ENCODE measurements at places on chromosomes 7 and 10.
A peak's percentile ranks its signal among the peaks of the same experiment; 100 is the strongest.

- no peak overlapping the region for H3K27ac ChIP-seq
- H3K4me1 ChIP-seq, result no peaks in the 10 kb centered on the region
- no peak for DNase-seq
- no peak overlapping the region for H3K4me3 ChIP-seq
- H3K27me3 ChIP-seq, result peaks cover 8% of the 10 kb centered on the region
Observed at GRCh38 chr7:99677013-99677647, 2.7 kb downstream of the CYP3A5 start.

DNA sequence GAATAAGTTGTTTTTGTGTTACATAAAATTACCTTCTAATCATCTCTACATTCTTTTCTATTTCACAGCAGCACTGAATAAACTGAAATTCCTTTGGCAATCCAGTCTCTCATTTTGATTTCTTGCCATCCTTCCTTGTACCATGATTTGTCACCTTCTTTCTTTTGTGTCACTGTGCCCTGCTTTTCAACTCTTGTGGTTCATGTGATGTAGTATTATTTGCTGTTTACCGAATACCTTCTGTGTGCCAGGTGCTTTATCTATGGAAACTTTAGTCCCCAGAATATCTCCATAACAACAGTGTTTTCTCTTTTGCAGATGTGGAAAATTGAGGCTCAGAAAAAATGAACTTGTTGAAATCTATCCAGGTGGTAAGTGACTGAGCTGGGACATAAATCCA, 220.3 kb downstream of the STK31 start:
- H3K4me3 ChIP-seq, result no peak overlapping the region
- no peaks in the 10 kb centered on the region for H3K4me1 ChIP-seq
- H3K36me3 ChIP-seq, result no peaks in the 10 kb centered on the region
- DNase-seq, result no peak

DNA sequence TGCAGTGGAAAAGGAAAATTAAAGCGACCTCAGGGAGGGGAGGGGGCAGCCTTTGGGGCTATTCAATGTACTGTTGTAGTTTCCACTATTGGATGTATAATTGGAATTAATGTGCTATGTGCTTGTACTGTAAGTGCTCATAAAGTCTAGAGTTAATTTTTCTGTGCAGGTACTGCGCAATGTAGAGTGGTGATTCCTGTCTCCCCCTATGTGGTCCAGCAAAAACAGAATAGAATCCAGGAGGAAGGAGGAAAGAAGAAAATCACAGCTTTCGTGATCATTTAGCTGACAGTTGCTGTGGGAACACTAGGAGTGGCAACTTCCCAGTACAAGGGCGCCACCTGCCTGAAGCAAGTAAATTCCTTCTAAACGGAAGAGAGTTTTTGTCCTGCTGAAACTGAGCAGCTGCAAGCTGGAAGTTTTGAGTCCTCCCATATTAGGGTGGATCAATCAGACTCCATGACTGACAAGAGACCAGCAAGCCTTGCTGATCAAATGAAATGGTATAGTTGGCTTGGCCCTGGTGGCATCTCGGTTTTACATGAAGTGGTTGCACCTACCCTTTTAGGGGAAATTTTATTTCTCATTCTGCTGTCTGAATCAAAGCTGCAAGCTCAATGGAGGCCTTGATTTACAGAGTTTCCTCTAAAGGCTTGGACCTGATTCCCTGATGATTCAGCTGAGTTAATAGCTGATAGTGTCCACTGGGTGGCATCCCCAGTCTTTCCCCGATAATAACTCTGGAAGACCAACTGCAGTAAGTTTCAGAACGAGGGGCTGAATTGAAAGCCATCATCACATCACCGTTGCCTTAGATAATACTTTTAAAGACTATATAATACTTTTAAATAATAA, 299.8 kb downstream of the HGF start:
- no peaks in the 10 kb centered on the region for H3K36me3 ChIP-seq
- H3K4me3 ChIP-seq, result no peak overlapping the region
- DNase-seq, result peak; percentile 70
- H3K27ac ChIP-seq, result no peak overlapping the region
- peaks cover 12% of the 10 kb centered on the region for H3K4me1 ChIP-seq

DNA sequence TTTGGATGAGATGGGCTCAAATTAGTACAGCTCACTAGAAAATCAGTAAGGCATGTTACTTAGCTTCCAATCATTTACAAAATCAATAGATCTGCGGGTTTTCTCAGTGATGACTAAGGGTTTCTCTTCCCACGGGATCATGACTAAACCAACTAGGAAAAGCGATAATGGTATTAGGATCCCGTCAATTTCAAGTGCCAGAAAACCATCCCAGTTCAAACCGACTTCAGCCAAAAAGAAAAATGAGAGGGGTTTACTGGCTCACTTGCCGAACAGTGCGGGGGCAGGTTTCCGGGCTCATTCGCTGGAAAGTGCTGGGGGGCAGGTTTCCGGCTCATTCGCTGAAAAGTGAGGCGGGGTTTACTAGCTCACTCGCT, 62.1 kb upstream of the LYZL2 start:
- no peaks in the 10 kb centered on the region for H3K27me3 ChIP-seq
- DNase-seq, result no peak
- H3K4me1 ChIP-seq, result peaks cover 11% of the 10 kb centered on the region
- H3K4me3 ChIP-seq, result no peak overlapping the region
- no peak overlapping the region for H3K27ac ChIP-seq

Data from neural crest cell (in vitro differentiated cells).